Activated CD8-positive, alpha-beta T cell treated with anti-CD3 and anti-CD28 coated beads for 36 hours (primary cell): ENCODE measurements at places on chromosomes 7 and 10.

DNA sequence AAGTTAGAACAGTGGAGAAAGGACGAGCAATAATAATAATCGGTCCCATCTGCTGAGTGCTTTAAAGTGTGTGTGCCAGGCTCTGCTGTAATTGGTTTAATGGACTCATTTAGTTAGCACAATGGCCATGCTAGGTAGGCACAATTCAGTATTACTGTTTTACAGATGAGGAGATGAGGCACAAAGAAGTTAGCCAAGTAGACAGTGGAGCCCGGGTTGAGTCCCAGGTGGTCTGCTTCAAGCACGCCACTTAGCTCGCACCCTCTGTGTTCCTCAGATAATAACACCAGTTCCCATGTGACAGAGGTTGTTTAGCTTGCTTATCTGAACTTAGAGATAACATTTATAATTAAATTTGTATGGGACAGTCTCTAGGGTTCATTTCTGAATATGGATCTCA lies 101.6 kb upstream of the GJD4 start:
- no peak for DNase-seq

DNA sequence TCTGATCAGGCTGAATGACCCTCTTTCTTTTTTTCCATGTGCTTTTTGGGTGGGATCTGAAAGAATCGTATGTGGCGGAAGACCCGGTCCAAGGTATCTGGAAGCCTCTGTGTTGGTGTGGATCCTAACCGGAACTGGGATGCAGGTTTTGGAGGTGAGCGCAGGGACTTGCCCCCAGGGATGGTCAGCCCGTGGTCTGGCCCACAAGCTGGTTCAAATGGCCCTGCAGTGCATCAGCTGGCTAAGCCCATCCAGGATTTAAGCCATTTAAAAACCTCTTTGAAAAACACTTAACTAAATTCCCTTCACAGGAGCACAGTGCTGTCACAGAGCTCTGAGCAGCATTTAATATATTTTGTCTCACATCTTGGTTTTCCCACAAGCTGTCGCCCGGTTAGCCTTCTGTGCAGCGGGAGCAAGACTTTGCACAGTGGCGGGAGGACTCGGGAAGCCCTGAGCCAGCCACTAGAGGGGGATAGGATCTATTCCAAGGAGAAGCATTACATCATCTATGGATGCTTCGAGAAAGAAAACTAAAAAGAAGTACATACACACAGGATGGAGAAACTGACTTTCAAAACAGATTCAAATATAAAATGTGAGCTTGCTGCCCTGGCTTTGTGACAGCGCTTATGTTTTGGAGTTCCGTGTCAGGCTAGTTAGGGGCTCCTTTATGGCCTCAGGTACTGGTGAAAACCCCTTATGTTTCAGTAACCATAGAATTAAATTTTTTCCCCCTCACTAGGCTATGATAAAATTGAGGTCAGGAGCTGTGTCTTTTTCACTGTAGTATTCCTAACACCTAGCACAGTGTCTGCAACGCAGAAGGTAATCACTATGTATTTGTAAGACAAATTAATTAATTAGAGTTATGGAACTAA lies 11.3 kb downstream of the CPA2 start:
- no peak for DNase-seq

- no peak for DNase-seq
Measured at GRCh38 chr7:32044739-32045138, 25.5 kb downstream of the PDE1C start.

GRCh38 chr10:12489806-12490205 lies 140.5 kb downstream of the CAMK1D start:
- no peak for DNase-seq

DNA sequence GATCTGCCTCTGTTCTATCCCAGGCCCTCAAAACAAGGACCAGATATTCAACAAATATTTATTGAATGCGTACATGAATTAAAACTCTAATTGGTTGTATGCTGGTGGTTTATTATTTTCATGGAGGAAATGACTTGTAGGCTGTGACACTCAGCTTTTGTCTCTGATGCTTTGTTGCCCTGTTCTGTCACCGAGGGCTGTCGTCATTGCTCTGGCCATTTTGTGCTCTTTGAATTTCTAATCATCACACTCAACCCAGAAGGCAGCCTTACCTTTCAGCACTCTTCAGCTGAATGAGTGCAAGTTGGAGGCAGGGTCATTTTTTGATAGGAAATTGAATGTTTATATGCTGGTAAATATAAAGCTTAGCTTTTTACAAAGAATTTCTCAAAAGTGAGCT lies 14.5 kb downstream of the SRGN start:
- no peak for DNase-seq

GRCh38 chr10:12717981-12718707 lies 283.4 kb downstream of the CCDC3 start:
- no peak for DNase-seq

GRCh38 chr7:151231080-151231479 lies 1.2 kb upstream of the CHPF2 start:
- DNase-seq: no peak

DNA sequence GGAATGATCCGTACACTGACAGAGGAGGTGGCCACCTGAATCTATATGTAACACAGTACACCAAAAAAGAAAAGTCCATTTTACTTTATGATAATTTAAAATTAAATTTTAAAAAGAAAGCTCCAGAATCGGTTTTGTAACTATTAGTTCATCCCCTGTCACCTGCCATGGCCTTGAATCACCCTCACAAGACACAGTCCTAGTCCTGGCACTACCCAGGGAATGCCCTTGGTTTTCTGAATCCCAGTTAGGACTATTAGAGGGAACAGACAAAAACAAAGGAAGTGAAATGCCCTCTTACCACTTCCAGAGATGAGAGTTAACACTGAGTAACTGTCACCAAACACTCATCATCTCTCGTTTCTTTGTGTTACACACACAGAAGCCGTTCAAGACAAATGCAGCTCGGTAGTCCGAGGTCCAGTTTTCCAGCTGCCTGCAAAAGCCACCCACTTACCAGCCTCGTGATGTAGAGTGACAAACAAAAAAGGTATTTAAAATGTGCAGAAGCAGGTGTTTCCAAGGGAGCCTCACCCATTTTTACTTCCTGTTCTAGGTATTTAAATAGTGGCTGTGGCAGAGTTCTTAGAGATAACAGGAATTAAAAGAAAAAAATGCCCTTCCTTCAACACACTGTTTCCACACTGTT lies 6.1 kb downstream of the PTPRN2 start:
- no peak for DNase-seq

GRCh38 chr7:140998715-140999114 lies 16.0 kb downstream of the MRPS33 start:
- no peak for DNase-seq

DNA sequence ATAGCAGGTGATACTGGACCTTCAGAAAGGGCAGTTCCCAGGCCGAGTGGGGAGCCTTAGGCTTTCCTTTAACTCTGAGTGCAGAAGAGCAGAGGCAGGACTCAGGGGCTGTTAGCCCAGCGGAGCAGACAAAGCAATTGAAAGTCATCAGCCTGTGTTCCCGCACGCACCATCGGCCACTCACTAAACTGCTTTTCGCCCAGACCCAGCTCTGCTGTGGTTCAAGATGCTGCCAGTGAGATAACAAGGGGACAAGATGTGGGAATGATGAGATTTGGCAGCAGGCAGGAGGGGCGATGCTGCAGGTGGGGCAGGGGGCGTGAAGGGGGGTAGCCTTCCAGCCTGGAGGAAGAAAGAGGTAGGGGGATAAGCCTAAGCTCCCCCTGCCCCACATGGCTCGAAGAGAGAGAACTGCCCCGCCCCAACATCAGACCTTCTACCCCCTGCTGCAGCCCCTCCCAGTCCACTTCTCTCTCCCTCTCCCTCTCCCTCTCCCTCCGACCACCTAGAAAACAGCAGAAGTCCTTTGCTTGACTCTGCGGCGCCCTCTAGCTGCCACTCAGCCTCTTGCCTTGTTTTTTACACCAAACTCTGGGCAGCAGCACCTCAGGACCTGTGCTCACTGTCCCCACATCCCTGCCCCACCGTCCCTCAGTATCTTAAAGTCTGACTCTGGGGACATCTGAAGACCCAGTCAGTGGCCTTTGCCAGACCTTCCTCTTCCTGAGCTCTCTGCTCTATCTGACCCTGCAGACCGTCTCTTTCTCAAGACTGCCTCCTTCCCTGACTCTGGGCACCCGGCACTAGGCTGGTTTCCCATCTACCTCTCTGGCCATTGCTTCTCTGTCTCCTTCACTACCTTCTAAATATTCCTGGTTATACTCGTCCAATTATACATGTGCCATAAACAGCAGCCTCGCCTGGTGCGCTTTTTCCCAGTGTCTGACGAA lies 110.5 kb downstream of the C10orf105 start:
- peak; percentile 90 for DNase-seq

DNA sequence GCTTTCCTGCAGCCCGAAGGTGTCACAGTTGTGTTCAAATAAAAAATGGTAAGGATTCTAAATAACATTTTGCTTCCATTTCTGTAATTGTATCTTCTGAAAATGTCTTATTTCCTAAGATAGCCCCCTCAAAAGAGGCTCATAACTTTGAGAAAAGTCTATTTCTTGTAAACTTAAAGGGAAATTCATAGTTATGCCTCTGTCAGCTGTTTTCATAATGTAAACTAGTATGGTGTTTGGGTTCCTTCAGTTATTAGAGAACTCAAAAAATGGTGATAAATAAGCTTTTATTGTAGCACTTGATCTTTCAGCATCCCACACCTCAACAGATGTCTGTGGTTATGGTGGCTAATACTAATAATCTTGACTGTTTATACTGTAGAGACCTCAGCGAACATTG lies 57.1 kb downstream of the KLHDC10 start:
- no peak for DNase-seq

DNA sequence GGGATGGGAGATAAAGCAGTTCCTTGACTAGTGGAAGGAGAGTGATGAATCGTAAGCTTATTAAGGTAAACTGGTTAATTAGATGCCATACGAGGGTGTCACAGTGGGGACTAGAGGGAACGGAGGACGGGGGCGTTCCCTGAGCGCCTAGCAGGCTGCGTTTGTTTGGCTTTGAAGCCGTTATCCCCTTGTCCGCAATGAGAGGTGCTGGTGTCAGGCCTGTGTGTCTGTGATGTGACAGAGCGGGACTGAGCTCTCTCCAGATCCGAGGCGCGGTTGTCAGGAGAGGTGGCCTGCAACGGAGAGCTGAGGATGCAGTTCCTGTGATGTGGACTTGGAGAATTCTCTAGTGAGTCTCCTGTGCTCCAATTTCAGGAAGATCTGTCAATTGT lies 60.0 kb upstream of the PRPS1L1 start:
- DNase-seq: no peak

GRCh38 chr10:113278221-113278620 lies 274.6 kb upstream of the HABP2 start:
- DNase-seq: no peak

DNA sequence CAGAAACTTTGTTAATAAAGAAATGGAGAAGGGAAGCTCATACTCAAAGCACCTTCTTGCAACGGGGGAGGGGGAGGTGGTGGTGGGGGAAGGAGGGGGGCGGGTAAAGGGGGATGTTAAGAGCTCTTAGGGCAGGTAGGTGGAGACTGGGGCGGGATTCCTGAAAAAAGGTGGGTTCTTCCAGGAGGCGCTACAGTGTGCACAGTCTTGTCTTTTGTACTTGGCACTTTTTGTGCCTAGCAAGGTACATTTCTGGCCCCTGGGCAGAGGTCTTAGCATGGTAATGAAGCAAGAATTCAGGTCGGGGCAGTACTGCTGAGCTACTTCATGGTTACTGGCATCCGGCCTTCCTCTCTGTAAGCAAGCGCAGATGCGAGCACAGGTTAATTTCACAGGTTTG lies 15.2 kb upstream of the LAMB4 start:
- DNase-seq: no peak

DNA sequence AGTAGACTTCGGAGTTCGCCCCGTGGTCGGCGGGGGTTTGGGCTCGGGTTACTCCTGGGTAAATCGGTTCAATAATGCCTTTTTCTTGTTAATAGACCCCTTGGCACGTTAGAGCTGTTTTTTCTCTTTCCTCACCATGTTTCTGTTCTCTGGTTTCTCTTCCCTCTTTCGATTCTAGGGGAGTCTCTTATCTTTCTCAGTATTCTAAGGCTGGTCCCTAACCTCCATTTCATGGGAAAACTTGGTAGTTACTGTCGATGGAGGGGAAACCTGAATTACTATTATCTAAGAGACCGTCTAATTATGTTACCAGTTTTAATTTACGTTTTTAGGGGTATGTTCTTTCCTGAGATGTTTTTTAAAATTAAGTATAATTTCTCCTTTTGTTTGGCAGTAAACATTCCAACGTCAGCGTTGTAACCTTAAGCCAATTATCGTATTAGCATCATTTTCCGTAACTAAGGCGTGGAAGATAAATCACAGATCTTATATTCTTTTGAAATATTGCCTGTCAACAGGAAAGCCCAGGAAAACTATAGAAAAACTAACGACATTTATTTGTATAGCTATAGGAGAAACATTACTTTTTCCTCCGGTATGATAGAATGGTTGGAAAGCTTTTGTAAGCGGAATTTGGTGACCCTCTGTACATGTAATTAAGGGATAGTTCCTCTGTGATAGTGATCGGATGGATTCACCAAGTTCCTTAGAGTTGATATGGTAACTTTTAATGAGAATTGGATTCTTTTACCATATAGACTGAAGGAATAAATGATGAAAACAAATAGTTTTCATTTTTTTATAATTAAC lies 847 bp downstream of the BTAF1 start:
- DNase-seq: no peak

GRCh38 chr7:142537760-142538159 lies 211.5 kb upstream of the PRSS1 start:
- no peak for DNase-seq

DNA sequence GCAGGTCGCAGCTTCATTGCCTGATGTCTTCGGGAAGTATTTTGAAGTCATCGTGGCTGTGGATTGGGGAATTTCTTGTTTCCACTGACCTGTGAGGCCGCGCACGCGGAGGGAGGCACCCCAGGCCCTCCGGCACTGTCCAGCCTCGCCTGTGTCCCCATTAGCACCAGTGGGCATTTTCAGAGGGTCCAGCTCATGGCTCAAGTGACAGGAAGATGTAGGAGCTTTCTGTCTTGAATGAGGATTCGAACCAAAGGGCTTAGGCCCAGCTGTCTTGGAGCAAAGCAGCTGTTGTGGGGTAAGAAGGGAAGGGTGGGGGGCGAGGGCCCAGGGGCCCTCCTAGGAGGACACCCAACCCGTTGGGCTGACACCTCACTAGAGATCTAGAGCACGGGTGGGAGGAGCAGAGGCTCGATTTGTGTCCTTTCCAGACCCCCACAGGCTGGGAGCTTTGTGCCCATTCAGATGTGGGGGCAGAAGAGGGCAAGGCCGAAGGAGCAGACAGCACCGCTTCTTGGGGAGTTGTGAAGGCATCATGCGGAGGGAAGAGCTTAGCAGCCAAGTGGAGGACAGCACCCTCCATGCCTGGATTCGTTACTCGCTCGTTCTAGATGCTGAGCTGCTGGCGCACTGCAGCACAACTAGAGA lies 914 bp downstream of the ZNF37A start:
- DNase-seq: peak; percentile 2

DNA sequence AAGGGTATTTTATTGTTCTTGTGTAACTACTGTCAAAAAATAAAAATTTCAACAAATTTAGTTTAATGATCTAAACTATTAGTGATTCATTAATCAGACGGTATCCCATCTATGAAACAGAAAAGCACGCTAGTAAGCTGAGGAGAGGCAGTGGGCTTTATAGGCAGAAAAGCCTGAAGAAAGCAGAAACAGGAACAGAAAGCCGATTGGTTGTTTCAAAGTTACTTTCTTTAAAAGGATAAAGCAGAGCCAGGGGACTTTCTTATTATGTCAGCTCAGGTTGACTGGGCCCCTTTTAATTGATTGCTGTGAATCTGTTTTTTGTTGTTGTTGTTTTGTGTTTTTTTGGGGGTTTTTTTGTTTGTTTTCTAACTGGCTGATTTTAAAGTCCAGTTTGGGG lies 105.5 kb downstream of the TES start:
- DNase-seq: no peak
